ENCODE measurements at places on chromosomes 1 and 21.

DNA sequence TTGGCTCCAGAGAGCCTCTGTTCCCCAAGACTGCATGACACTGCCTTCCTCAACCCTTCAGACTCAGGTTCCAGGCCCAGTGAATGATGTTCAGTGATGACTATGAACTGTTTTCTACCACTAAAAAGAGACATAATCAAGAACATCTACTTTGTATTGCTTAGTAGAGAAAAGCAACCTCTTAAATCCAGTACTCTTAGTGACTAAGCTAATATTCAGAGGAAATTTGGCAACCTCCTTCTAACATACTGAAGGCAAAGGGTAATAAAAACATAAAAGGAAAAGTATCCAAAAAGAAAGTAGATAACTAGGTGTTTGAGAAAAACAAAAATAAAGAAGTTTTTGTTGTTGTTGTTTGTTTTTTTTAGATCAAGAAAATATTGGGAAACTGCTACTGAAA lies 153.3 kb upstream of the RUNX1 start:
- no peak for DNase-seq

- no peak for DNase-seq
These were observed 138.6 kb downstream of the SLC44A5 start for GRCh38 chr1:75472089-75472970.

DNA sequence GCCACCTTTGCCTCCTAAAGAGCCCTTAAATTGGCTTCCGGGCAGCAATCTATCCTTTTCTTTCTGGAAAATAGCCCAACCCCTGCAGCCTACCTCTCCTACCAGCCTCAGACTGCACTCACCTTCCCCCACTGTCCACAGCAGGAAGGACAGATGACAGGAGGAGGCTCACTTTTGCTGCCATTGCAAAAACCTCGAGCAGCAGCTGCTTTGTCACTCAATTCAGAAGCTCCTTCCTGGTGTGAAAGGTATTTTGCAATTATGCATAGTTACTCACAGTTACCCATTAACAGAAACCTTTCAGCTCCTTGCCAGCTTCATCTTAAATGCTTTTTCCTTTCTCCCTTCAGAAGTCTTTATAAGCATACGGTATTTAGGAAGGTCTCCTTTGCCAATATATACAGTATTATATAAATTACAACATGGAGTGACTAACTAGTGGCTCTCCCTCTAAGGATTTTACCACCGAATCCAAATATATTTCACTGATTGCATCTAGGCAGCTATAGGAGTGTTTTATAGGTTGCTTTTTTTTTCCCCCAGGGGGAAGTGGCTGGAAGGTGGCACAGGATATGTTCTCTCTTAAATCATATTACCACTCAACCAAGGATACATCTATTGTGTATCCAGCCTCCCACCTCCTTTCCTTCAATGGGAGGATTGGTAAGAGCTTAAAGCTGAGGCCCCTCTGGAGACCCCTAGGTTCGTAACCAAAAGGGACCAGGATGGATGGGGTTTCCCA lies 142.1 kb upstream of the IPO9 start:
- DNase-seq, result peak; percentile 67

DNA sequence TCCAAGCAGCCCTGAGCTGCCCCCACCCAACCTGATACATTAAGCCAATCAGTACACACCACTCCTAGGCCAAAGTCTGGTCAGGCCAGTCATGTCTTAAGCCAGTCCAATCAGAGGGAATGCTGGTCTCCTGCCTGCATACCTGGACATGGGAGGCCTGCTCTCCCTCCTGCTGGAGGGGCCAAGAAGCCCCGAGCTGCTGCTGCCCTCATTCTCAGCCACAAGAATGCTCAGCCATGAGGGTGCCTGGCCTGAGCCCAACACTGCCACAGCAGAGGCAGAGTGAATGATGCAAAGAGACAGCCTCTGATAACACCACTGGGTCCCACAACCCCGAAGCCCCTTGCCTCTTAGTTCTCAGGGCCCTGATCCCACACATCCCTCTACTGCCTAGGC lies 23.0 kb downstream of the CHD5 start:
- no peak for DNase-seq

DNA sequence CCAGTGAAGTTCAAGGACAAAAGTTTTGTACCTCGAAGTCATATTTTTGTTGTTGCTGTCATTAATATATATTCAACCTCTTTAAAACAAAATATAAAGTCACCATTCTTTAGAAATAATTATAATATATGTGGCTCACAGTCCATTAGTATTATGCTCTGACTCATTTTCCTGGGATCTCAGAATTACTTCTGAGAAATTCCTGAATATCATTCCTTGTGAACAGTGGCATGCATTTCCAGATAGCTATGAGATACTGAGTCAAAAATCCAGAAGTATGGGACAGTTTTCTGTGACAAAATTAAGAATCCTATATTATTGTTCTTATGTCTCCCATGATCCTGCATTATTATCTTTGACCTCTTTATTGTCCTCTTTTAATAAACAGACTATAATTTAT lies 13.8 kb upstream of the RGS21 start:
- no peak for DNase-seq

DNA sequence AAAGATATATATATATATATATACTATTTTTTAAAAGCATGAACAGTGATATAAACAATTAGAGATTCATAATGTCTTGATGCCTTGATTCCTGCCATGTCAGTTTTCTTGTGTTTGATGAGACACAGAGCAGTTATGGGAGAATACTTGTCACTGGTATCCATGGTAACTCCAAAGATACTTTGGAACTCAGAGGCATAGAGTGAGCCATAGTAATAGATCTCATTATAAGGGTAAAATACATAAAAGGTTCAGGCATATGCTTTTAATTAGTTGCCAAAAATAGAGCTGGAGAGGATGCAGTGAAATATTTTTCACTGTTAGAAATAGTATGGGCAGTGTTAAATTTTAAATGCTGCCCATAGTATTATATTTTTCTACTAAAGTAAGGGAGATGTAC lies 134.1 kb downstream of the SYT14 start:
- DNase-seq, result no peak

DNA sequence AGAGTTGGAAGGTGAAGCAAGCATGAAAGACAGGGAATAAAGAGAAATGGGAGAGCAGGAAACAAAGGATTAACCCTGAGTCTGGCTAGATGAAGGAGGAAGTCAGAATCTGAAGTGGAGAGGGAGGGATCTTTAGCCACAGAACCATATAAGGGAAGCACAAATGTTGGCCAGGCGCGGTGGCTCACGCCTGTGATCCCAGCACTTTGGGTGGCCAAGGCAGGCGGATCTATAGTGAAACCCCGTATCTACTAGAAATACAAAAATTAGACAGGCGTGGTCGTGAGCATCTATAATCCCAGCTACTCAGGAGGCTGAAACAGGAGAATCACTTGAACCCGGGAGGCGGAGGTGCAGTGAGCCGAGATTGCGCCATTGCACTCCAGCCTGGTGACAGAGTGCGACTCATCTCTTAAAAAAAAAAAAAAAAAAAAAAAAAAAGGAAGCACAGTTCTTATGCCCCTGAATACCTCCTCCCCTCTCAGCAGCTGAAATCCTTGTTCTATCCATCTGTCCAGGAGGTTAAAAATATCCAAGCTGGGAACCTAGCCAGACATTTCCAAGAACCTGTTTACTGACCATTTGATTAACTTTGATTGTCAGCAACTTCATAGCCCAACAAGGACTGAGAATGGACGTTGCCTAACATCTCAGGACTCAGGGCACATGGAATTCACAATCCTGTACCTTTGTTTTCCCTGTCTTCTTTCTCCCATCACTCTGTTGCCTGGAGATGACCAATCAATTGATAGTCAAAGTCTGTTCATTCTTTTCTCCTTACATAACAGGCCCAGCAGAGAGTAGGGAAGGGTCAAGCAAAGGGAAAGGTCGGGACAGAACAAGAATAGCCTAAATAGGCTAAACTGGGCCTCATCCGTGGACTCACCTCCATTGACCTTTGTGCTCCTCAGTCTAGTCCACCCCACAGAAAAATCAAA lies 10.6 kb downstream of the TXNIP start:
- no peak for DNase-seq

DNA sequence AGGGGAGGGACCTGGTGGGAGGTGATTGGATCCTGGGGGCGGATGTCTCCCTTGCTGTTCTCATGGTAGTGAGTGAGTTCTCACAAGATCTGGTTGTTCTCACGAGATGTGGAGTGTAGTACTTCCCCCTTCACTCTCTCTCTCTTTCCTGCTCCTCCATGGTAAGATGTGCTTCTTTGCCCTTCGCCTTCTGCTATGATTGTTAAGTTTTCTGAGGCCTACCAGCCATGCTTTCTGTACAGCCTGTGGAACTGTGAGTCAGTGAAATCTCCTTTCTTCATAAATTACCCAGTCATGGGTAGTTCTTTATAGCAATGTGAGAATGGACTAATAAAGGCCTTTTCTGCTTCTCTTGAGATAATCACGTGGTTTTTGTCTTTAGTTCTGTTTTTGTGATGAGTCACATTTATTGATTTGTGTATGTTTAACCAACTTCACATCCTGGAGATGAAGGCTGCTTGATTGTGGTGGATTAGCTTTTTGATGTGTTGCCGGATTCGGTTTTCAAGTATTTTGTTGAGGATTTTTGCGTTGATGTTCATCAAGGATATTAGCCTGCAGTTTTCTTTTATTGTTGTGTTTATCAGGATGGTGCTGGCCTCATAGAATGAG lies 45.5 kb downstream of the RABGAP1L start:
- no peak for DNase-seq

GRCh38 chr1:248787430-248787829 lies 31.9 kb upstream of the LYPD8 start:
- no peak for DNase-seq

DNA sequence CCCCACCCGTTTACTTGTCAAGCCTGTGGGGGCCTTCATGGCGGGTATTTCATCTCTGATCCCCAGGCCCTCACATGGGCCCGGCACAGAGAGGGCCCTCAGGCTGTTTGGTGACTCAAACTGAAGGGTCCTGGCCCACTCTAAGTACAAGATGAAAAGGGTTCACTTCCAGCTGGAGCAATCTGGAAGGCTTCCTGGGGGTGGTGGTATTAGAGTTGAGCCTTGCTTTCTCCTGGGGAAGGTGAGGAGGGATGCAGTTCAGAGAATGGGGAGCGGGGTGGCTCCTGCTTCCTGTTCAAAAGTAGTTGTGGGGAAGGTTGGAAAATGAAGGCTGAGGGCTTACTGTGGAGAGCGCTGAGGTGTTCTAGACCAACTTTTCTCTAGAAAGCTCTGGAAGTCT lies 47.7 kb downstream of the DHRS3 start:
- DNase-seq, result no peak

DNA sequence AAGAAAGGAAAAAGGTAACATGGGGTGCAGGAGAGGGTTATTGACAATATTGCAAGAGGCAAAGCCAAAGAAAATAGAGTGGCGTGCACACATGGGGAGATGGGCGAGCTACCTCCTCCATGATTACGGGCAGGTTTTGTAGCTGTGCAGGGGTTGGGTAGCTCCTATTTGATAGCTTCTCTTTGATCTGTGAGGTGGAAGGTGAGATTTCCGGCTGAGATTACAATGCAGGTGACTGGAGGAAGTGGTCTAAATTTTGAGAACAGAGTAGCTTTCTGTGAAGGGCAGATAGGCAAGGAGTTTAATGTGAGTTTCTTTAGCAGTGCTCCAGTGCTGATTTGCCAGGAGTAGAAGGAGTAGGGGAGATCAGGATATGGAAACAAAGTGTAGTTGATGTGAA lies 263.4 kb downstream of the PLA2G4A start:
- DNase-seq, result no peak

DNA sequence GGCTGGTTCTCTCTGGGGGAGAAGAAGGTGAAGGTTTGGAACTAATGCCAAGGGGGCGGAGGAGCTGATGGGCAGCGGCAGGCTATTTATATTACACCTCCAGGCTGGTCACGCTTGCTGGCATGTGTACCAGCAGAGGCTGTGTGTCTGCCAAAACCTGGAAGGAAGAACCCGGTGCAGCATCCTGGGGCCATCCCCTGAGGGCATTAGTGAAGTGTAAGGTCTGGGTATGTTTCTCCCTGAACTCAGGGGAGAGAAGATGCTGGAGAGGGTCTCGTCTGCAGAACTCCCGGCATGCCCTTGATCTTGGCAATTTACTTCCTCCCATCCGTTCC lies 5.3 kb downstream of the DISP3 start:
- DNase-seq, result no peak

DNA sequence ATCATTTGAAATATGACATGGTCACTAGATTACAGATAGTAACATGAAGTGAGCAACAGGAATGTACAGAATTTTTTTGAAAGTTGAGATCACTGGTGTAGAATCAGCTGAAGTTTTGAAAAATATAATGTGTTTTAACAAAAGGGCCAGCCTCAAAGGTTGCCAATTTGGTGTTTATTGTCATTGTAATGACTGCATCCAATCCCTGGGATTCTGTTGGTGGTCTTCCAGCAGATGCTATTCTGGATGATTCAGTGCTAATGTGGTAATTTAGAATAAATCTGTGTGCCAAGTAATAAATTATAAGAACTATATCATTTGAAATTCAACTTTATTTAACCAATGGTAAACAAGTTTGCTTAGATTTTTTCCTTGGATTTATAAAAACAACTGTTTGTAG lies 436.4 kb upstream of the PKN2 start:
- DNase-seq, result no peak

DNA sequence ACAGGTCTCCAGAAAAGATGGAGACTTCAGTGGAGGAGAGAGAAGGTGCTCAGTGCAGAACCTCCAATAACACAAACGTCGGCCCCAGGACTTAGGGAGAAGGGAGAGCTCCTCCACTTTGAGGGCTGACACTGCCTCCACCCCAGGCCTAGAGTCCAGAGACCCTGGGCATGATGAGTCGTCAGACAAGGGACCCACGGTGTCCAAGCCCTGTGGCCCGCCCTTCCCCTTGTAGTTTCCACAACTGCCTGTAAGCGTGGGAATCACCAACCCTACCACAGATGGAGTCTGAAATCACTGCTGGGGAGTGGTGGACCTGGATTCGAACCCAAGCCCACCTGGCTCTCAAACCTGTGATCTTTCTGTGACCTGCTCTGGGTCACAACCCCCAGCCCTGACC lies 281.1 kb downstream of the NPHP4 start:
- DNase-seq, result no peak

GRCh38 chr1:85258536-85259117 lies 835 bp downstream of the C1orf52 start:
- DNase-seq, result no peak

- no peak for DNase-seq
These were observed 23.3 kb upstream of the SNX7 start for GRCh38 chr1:98638185-98638584.

- no peak for DNase-seq
These were observed 398.3 kb downstream of the KCNT2 start for GRCh38 chr1:196209983-196210382.

DNA sequence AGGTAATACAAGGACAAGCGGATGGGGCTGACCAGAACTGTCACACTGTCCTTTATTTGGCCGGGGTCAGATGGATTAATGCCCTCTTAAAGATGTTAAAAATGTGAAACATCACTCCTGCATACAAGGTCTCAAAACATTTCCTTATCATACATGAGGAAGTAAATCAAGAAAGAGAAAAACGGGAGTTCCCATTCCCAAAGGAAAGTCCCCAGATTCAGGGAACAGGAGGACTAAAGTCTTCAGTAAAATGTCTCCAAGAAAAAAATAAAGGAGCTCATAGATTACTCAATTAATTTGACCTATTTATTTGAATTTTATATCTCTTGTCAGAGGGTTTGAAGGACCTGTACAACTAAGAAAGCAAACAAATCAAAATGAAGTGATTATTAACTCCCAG lies 13.4 kb upstream of the HSD11B1 start:
- no peak for DNase-seq
